Psoas muscle (tissue), 8 donors: ENCODE measurements at places on chromosomes 1 and 21. TPM values are rescaled to one million over a fixed set of nuclear protein-coding genes. Genes with fewer than 3 reads are reported as not detected.

- DNase-seq = peak; percentile 76
Measured at GRCh38 chr21:35563885-35564451, 496.4 kb downstream of the SETD4 start.

Gene SPATA6
- 5.3 TPM for total RNA-seq

DNA sequence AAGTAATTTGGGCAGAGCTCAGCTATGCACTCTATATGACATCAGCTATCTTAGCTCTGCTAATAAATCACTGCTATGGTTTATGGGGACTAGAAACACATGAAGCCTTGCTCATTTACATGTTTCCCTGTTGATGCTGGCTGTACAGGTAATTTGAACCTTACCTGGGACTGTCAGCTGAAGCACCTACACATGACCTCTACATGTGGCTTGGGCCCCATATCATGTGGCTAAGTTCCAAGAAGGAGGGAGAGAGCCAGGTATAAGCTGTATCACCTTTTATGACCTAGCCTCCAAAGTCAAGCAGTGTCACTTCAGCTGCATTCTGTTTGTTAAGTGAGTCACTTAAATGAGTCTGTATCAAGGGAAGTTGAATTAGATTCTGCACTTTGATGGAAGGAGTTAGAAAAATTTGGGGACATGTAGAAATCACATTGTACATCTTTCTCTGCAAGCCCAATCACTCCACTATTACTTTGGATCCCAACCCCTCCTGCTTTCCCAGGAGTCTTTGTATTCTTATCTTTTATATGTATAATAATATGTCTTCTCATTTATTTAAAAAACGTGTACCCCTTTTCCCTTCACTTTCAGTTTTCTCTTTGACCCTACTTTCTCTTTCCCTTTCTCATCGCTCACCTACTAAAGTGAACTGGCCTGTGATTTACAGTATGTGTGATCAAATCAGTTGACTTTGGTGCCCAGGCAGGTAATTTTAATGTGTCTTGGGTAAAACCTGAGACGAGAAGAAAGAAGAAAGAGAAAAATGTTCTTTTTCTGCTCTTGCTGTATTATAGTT lies 53.4 kb upstream of the PRKACB start:
- no peak for DNase-seq

- no peak for DNase-seq
Measured at GRCh38 chr1:156747742-156748669, 3.5 kb downstream of the HDGF start.
